ENCODE measurements at places on chromosomes 6 and 20. TPM values are rescaled to one million over a fixed set of nuclear protein-coding genes. Genes with fewer than 3 reads are reported as not detected.

The FOXC1 gene
- total RNA-seq, result not detected

The ENPP4 gene
- 13.0 TPM for total RNA-seq

- no peak for DNase-seq
Observed at GRCh38 chr6:70252604-70253003, 50.3 kb downstream of the COL9A1 start.

DNA sequence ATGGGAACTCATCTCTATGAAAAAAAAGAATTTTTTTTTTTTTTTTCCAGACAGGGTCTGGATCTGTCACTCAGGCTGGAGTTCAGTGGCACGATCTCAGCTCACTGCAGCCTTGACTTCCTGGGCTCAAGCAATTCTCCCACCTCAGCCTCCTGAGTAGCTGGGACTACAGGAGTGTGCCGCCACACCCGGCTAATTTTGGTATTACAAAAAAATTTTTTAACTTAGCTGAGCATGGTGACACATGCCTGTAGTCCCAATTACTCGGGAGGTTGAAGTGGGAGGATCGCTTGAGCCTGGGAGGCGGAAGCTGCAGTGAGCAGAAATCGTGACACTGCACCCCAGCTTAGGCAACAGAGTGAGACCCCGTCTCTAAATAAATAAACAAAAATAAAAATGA, 7.5 kb downstream of the DEF6 start:
- DNase-seq, result peak; percentile 39

GRCh38 chr20:60055740-60056139, 97.5 kb downstream of the CDH26 start:
- DNase-seq, result peak; percentile 57

DNA sequence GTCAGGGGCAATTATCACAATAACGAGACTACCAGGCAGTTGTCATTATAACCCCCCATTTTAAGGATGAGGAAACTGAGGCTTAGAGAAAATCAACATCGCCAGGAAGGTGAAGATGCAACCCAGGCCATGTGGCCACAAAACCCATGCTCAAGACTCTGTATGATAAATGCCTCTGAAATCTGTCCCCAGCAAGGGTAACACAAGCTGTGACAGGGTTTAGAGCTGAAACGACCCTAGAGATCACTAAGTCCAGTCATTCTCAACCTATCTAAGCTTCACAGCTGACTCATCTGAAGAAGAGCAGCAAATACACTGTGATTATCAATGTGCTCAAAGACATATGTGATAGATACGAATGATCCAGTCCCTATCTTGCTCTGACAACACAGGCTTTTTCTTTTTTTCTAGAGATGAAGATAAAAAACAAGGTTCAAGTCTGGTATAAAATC, 47.0 kb downstream of the ARHGAP18 start:
- no peak for DNase-seq

GRCh38 chr20:61937146-61937962, 128.3 kb downstream of the TAF4 start:
- DNase-seq, result no peak

Measured in CD8-positive, alpha-beta memory T cell (primary cell).